Activated CD4-positive, alpha-beta T cell treated with anti-CD3 and anti-CD28 coated beads for 4 hours (primary cell): ENCODE measurements at places on chromosomes 11 and 22.

DNA sequence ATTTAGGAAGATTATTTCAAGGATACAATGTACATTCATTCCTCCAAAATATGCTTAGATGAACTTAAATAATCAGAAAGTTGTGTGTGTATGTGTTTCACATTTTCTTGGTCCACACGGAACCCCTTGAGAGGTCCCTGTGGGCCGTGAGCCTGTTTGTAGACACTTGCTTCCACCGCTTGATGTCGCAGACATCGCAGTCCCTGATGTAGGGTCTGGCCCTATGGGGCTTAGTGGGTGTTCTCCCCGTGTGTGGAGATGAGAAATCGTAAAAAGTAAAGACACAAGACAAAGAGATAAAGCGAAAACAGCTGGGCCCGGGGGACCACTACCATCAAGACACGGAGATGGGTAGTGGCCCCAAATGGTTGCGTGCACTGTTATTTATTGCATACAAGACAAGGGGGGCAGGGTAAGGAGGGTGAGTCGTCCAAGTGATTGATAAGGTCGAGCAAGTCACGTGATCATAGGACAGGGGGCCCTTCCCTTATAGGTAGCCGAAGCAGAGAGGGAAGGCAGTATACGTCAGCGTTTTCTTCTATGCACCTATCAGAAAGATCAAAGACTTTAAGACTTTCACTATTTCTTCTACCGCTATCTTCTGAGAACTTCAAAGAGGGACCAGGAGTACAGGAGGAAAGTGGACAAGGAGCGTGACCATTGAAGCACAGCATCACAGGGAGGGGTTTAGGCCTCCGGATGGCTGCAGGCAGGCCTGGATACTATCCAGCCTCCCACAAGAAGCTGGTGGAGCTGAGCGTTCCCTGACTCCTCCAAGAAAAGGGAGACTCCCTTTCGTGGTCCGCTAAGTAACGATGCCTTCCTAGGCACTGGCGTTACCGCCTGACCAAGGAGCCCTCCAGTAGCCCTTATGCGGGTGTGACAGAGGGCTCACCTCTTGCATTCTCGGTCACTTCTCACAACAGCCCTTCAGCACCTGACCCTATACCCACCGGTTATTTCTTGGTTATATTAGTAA lies 1.2 kb upstream of the APOBEC3C start:
- DNase-seq: no peak

DNA sequence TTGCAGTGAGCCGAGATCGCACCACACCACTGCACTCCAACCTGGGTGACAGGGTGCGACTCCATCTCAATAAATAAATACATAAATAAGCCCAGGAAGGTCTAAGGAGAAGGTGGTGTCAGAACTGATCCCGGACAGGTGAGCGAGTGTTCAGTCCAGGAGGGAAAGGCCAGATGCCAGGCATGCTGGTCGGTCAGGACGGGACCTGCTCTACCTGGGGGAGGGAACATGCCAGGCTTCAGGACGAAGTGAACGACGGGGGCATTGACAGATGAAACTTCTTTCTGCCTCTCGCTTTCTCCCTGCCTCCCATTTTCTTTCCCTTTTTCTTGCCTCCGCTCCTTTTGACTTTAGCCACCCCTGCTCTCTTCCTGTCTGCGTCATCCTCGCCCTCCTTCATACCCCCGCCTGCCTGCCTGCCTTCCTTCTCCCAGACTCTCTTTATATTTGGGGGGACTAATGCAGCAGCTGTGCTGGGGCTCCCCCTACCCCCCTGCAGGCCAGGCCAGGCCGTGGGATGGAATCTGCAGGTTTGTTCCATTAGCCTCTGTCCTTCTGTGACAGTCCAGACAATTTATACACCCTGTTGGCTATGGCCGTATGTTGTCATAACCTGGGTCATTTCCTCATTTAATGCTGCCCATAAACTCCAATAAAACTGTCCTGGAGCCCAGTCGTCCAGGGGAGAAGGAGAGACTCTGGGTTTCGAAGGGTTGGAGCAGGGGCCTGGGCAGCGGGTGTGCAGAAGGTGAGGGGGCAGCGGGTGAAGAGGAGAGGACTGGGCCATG lies 209.2 kb upstream of the TBCEL start:
- no peak for DNase-seq

GRCh38 chr11:27040302-27041115 lies at the start of gene BBOX1:
TSS of gene BBOX1 (plus strand) at chr11:27040815. CDS start at chr11:27055431, 14,616 bp downstream.
- no peak for DNase-seq

- DNase-seq: no peak
Measured at GRCh38 chr11:14635546-14635945, 8.1 kb upstream of the PDE3B start.

- DNase-seq: peak; percentile 20
Measured at GRCh38 chr22:36237462-36238372, 1.6 kb downstream of the APOL2 start.

DNA sequence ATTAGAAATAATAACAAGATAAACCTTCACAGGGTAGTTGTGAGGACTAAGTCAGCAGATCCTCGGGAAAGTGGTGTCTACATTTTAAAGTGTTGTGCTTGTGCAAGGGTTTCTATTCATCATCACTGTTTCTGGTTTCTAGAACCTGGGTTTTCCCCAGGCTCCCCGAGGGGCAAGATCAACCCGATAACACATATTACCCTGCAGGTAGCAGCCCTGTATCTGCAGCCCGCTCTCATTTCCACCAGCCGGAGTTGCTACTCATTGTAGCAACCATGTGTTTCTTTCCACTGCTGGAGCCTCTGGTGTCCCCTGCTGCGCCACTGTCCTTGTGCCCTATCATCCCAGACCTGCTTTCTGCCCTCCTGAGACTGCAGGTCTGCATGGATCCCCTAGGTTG lies 67.0 kb downstream of the MIAT start:
- DNase-seq: no peak

GRCh38 chr22:43985532-43985931 lies 30.3 kb downstream of the SAMM50 start:
- no peak for DNase-seq

DNA sequence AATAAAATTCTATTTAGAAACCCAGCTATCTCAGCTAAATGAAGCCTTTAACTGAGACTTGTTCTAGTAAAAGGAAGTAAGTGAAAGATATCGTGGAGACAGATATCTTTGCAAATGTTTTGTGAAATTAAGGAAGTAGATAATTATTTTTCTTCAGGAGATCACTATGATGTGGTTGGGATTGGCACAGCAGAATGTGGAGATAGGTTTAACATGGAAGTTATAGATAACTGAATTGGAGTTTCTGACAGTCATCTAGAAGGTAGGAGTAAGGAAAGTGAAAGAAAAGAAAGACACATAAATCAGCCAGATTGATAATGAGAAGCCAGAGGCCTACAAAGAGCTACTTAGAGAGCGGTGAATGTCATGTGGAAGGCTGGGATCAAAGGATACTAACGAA lies 4.7 kb upstream of the CASP5 start:
- no peak for DNase-seq

DNA sequence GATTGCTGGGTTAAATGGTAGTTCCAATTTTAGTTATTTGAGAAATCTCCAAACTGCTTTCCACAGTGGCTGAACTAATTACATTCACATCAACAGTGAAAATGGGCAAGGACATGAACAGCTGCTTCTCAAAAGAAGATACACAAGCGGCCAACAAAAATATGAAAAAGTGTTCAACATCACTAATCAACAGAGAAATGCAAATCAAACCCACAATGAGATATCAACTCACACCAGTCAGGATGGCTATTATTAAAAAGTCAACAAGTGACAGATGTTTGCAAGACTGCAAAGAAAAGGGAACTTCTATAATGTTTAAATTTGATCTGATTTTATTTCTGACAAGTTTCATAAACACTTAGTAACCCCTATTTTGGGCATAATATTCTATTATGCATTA lies 537.5 kb downstream of the DLG2 start:
- no peak for DNase-seq

GRCh38 chr11:95363708-95364107 lies 132.7 kb upstream of the SESN3 start:
- DNase-seq: no peak

GRCh38 chr11:44101098-44101497 lies 5.6 kb downstream of the EXT2 start:
- DNase-seq: no peak

DNA sequence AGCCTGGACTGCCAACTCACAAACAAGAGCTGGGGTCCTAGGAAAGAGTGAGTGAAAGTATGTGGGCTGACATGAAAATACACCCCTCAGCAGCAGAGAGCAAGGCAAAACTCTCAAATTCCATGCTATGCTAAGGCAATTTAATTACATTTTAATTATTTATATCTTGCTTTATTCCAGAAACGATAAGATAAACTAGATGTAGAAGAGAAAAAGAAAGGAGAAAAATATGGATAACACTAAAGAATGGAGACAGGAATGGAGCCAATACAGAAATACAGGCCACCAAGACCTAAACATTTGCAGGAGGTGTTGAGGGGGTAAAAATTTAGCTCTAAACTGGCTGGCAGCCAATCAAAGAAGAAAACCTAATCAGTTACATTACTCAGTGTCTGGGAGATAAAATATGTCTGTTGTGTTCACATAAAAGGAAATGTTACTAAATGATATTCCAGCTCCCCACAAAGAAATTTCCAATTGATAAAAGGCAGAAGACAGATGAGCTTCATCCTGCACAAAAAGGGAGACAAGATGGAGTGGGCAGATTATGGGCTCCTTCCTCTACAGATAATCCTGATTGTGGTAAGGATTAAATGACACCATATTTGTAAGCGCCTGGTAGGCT lies 223.5 kb upstream of the BLID start:
- DNase-seq: no peak

DNA sequence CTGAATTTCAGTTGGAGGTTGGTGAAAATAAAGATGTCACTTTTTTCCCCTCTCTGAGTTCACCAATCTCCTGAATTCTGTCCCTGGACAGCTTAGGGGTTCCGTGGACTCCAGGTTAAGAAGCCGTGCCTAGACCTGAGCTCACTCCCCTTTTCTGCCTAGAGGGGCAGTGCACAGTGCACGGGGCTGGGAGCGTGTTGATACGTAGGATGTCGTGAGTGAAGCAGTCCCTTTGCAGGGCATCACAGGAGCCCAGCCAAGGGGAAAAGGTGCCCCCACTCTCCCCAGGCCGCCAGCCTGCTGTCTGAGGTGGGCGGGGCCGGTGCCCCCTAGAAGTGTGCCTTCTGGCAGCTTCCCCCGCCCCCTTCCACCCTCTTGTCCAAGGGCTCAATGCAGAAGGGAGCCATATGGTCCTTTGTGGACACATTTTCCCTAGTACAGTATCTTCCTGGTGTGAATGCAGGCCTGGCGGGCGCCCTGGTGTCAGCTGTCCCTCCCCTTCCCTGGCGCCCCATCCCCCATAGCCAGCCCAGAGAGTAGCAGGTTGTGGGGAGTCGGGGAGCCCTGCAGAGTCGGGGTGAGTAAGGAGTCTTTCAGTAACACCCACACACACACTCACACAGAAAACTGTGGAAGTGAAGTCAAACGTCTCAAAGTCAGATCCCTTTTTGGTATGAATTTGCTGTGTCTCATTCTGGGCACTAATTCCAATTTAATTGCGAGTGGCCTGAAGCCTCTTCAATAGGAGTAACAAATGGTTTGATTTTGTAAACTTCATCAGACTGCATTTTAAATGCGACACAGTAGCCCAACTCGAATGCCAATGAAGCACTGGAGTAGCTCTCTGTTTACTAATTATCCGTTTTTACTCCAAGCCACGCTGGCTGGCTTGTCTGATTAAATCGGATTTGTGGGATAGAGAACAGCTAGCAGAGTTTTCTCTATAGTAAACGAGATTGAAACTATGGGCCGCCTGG lies 67.5 kb upstream of the NNMT start:
- no peak for DNase-seq

DNA sequence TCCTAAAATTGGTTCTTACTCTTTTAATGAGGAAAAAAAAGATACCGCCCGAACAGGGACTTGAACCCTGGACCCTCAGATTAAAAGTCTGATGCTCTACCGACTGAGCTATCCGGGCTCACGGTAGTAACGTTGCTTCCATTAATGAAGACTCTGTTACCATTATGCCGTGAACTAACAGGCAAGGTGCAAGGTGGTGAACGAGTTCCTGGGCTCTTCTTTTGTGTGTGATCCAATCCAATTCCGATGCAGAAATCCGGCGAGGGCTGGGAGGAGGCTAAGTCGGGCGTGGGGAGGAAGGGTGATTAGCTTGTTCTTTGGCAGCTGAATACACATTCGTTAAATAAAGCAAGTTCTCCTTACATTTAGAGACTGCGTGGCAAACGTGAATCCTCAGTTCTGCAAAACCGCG lies 49.0 kb downstream of the OR4D9 start:
- DNase-seq: no peak

GRCh38 chr11:126704096-126704495 lies 296.5 kb downstream of the KIRREL3 start:
- DNase-seq: no peak

DNA sequence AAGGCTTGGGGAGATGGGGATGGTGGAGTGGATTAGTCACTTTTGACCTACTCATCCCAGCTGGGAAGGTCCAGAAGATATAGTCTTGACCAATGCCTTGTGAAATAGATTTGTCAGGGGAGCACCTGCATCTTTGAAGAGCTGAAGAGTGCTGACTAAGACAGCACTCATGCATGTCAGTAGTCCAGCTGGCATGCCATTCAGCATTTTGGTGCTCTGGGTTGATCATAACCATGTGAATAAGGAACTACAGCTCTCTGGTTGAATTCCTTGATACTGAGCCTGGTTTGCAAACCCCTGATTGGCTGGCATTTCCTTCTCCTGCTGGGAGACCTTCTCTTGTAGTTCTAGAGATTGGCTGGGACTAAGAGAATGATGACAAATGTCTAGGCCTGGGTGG lies 106.8 kb upstream of the ALX4 start:
- DNase-seq: no peak
